Activated T-cell treated with anti-CD3 and anti-CD28 coated beads, Interleukin-2, amount 50 U/mL, for 72 hours (primary cell): ENCODE measurements at places on chromosomes 1 and 21.

DNA sequence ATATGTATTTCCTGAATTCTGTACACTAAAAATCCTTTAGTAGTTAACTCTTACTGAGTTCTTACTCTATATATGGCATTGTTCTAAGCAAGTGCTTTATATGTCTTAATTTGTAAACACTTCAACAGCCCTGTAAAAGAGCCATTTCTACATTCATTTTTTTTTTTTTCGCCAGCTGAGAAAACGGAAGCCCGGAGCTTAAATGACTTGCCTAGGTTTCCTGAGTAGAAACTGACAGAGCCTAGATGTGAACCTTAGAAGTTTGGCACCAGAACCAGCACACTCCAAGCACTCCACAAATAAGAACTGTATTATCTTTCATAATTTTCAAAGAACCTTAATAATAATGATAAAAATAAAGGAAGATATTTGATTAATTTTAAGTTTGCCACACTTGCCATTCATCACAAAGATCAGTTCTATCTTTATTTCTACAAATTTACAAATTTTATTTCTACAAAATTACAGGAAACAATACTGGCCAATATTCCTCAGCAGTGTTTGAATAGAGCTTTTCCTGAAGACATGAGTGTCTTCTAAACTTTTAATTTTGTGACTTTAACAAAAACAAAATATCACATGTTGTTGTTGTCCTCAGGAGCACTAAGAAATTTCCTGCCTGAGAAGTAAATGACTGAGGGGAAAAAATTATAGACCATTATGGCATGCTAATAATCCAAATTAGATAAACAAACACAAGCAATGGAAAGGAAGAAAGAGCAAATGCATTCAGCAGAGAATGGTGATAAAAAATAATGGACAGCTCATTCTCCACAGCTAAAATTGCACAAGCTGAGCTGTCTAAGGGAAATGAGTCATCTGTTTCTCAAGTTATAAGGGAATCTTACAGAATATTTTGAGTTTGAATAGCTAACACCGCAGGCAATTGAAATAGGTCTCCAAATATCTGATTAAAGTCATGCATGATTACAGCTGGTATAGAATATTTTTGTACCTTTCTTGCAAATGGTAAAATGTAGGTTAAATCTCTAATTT, 71.2 kb downstream of the DPYD start:
- no peak for DNase-seq

GRCh38 chr1:212178851-212179250, 106.4 kb upstream of the PPP2R5A start:
- DNase-seq, result no peak

DNA sequence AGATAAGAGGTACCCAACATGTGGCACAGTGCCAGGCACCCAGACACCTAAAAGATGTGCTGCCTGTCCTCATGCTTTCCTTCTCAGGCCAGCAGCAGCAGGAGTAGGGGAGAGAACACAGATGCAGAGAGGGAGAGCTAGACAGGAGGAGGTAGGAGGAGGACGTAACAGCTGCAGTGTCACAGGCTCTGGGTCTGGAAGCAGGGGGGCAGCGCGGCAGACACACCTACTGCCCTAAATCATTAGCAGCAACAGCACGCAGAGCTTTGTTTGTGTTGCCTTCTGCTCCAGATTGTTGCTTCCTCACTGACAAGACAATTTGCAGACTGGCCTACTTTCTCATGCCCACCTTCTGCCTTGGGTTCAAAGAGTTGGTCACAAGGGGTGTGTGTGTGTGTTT, 196.7 kb upstream of the DAB1 start:
- DNase-seq, result no peak

DNA sequence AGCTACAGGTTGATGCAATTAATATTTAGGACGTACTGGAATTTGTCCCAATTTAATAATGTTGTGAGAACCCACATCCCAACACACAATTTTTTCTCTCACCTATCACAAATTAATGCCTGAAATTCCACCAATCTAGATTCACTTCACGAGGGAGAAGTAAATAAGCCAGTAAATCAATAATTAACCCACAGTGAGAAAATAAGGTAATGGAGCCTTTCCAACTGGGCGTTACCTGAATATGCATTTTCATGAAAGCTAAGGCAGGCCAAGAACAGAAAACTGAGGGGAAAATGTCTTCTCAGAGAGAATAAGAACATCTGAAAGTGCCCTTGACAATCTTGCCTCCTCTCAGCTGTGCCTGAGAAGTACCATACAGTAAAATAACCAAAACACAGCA, 240.8 kb upstream of the NR5A2 start:
- DNase-seq, result no peak

GRCh38 chr1:20830378-20830777, 43.3 kb upstream of the HP1BP3 start:
- DNase-seq, result no peak

DNA sequence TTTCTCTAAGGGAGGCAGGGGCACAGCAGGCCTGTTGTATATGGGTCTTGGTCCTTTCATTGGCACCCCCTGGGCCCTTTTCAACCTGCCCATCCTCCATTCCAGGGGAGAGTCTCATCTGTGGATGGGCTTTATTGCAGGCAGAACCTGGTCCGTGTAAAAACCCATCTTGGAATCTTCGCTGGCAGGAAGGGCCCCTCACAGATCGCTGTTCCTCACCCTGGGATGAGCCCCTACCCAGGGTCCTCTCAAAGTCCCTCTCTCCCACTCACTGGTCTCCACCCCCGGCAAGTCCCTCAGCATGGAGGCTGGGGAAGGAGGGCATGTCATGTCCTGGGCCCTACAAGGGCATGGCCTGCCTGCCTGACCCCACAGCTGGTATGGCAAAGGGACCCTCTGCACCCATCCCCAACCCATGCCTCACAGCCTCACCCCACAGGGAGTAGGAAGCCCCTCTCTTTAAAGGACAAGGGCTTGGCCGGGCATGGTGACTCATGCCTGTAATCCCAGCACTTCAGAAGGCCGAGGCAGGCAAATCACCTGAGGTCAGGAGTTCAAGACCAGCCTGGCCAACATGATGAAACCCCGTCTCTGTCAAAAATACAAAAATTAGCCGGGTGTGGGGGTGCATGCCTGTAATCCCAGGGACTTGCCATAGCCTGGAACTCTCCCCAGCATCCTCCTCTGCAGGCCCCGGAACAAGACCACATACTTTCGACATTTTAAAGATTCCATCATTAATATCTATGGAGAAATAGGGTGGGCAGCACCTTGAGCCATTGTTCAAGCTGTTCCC, 13.2 kb upstream of the CDA start:
- no peak for DNase-seq

DNA sequence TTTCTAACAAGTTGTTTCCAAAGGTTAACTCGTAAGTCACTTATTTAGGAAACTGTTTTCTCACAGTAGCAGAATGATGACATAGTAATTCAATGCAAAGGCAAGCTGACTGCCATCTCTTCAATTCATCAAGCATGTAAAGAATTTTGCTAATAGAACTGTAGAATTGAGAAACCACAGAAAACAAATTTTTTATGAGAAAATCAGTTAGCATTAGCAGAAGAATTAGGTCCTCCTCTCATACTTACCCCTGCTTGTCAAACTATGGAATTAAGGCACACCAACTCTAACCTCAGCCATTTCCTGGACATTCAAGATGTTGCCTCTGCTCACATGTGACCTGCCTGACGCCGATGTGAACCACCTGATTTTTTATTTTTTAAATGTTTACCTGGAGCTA, 115.2 kb downstream of the LRRC40 start:
- no peak for DNase-seq

- DNase-seq, result no peak
Observed at GRCh38 chr1:98482611-98483010, 178.9 kb upstream of the SNX7 start.

DNA sequence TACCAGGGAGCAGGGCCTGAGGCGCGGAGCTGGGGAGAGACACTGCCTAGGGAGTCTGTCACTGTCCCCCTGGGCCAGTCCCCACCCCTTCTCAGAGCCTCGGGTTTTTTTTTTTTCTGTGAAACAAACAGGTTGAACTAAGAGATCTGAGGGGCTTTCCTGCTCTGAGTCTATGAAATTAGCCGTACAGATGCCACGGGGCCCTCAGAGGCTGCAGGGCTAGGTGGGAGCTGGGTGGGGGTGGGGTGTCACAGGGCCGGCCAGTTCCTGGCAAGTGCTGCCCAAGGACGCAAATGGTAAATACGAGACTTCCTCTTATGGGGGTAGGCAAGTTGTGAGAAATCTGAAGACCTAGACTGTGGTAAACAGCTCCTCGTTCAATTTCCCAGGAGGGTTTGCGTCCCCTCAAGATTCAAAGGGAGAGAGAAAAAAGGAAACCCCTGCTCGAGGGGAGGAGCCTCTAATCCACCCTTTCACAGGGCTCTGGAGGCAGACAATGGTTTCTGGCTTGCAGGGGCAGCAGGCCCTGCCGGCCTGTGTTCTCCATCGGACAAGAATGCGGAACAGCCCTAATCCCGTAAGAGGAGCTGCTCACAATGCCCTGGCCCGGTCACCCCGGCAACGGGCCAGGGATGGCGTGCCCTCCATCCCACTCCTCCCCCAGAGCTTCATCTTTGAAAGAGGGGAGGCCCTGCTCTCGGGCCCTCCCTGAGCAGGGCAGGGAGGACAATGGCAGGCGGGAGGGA, 7.8 kb downstream of the NUAK2 start:
- peak; percentile 63 for DNase-seq

DNA sequence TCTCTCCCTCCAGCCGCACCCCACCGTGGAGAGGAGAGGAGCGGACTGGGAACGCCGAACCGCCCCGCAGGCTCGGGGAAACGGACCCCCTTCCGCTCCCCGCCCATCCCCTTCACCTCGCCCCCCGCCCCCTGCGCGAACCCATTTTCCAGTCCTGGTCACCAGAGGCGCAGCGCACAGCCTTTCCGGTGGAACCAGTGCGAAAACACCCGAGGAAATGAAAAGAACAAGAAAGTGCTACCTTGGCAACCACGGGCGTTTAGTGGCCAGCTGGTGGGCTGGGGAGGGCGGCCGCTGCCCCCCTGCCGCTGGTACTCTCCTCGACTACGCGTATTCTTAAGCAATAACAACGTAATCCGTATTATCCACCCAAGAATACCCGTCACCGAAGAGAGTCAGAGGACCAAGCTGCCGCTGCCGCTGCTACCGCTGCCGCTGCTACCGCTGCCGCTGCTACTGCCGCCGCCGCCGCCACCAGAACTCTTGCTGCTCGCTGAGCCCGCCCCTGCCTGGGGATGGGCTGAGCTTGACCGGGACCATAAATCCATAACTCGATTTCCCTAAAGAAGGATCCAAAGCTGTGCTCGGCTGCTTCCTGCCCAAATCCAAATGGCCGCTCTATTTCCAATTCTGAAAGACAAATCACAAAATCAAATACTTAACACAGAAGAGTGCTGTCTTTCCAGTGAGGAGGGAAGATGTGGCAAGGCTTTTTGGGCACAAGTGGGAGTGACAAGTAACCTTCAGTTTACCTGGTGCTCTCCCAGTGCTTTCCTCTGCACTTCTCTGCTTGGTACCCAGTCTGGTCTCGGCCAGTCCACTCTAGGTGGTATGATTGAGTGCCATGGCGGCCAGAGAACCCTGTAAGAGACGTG, 125.2 kb upstream of the DPYD start:
- DNase-seq, result peak; percentile 30

DNA sequence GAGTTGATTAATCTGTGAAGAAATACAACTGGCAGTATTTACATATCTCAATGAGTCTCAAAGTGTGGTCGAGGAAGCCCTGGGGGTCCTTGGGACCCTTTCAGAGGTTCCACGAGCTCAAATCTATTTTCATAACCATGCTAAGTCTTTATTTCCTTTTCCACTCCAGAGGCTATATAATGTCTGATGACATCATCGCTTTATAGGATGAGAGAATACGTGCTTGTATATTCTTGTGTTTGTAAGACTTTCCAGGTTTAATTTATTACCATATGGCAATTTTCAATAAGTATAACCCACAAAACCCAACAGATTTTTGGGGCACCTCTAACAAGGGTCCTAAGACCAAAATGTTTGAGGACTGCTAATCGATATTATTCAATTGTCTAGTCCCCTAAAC, 1.4 kb upstream of the SLC19A2 start:
- no peak for DNase-seq

DNA sequence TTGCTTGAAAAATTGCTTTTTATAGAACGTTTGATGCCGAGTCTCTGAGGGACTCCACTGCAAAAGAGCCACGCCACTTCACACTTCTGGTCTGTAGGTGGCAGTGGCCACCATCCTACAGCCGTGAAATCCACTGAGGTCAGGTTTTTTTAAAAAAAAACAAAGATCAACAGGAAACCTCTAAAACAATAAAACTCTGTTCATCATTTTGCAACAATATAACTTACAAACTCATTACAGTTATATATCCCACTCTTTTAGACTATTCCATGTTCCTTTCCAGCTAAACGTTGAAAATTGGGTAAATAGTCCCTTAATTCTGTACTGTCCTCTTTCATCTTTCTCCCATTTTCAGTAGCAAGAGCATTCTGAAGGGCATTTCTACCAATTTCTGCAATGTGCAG, 64.6 kb upstream of the FMN2 start:
- peak; percentile 24 for DNase-seq

- no peak for DNase-seq
Observed at GRCh38 chr1:231554969-231555368, 26.5 kb downstream of the TSNAX start.

- DNase-seq, result no peak
Observed at GRCh38 chr1:96872757-96873156, 151.2 kb downstream of the PTBP2 start.

GRCh38 chr1:207181847-207182246, 77.8 kb downstream of the C4BPA start:
- no peak for DNase-seq

DNA sequence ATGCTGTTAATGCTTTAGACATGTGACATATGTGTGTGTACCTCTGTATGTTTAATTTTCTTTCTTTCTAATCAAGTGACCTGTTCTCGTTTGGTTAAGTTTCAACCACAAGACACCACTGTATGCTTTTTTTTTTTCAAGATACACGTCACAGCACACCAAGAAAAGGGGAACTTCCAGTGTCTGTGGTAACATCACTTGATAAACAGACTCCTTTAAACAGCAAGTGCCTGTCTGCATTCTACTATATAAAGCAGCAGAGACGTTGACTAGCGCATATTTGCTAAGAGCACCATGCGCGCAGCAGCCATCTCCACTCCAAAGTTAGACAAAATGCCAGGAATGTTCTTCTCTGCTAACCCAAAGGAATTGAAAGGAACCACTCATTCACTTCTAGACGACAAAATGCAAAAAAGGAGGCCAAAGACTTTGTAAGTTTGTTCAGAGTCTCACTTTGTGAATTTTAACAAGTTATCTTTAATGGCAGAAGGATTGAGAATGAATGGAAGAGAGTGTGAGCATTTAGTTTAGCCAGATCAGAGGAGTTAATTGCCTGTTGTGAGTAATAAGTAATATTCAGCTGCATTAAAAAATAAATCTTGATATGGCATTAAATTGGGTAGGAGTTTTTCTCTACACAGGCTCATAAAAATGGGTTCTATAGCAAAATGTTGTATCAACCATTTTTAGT, at the start of gene RGS1:
Gene RGS1 (plus strand): TSS at position 275 of the 691 bp plus-strand sequence. CDS start 20 bp downstream, at position 295.
- peak; percentile 52 for DNase-seq

GRCh38 chr1:34140011-34140676, 24.9 kb downstream of the CSMD2 start:
- no peak for DNase-seq

DNA sequence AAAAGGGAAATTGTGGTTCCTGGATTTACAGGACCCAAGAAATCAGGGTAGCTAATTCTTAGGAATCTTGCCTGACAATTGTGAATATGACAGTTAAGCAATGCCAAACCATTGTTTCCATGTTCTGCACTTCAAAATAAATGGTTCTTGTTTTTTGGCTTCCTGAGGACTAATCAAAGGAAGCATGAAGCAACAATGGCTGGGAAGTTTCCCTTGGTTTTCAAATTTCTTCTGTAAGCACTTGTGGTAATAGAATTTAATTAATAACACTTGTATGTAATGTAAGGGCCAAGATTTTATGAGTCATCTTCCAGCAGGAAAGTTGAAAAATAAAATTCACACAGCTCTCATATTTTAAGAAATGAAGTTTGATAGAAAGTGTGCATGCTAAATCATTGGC, 31.7 kb downstream of the JAM2 start:
- no peak for DNase-seq
